ENCODE measurements at places on chromosomes 1 and 21.

- DNase-seq = no peak
Observed at GRCh38 chr21:15084668-15085067, 19.9 kb upstream of the NRIP1 start.

GRCh38 chr1:201250326-201251011 lies 32.8 kb upstream of the PKP1 start:
- peak; percentile 55 for DNase-seq

DNA sequence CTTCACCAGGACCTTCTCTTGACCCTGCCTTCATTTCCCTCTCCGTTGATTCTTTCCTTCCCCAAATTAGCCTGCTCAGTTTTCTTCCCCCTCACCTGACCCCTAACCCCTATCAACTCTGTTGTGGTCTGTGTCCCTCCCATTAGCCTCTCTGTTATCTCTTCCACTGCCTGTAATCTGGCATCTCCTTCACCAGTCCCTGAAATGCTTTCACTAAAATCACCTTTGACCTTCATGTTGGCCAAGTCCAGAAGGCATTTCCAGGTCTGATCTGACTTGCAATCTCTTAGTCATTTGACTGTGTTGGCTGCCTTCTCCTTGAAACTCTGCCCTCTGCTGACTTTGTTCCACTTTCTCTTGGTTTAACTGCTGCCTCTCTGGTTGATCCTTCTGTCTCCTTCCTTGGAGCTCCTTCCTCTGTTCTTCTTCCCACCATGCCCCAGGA lies 28.2 kb downstream of the ATP8B2 start:
- no peak for DNase-seq

- DNase-seq = peak; percentile 53
Observed at GRCh38 chr21:36630485-36631206, 68.3 kb upstream of the SIM2 start.

DNA sequence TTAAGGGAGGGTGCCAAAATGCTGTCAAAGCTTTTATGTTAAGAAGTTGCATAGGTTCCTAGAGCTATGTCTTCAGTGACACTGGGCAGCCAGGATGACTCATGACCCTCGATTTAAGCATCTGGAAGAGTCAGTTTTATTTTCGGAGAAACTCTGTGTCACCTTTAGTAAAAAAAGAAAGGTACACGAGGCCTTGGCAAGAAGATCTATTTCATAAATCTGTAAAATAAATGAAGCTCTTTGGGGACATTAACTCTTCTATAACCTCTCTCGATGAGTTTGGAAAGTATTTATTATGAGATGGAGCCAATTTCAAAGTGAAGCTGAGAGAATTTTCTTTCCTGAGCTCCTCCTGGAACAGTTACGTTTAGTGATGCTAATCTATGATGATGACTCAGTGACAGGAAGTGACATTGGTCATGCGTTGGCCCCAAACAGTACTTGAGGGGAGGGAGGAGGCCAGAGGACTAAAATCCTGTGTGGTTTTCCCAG lies 156.5 kb downstream of the HLX start:
- no peak for DNase-seq

GRCh38 chr1:239997515-239998311 lies 94.0 kb upstream of the FMN2 start:
- no peak for DNase-seq

DNA sequence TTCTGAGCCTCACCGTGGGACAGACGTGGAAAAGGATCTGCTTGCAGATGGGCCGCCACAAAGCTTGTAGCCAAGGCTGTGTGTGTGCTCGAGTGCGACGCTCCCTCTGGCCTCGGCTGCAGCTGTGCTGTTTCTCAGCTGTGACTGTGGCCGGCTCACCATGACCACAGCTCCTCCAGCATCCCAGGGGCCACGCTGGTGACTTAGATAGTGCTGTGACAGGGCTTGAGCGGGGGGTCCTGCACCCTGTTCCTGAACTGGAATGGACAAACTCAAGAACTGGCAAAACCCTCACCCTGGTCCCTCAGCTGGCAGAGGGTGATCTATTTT lies 17.4 kb upstream of the ACTRT2 start:
- no peak for DNase-seq

DNA sequence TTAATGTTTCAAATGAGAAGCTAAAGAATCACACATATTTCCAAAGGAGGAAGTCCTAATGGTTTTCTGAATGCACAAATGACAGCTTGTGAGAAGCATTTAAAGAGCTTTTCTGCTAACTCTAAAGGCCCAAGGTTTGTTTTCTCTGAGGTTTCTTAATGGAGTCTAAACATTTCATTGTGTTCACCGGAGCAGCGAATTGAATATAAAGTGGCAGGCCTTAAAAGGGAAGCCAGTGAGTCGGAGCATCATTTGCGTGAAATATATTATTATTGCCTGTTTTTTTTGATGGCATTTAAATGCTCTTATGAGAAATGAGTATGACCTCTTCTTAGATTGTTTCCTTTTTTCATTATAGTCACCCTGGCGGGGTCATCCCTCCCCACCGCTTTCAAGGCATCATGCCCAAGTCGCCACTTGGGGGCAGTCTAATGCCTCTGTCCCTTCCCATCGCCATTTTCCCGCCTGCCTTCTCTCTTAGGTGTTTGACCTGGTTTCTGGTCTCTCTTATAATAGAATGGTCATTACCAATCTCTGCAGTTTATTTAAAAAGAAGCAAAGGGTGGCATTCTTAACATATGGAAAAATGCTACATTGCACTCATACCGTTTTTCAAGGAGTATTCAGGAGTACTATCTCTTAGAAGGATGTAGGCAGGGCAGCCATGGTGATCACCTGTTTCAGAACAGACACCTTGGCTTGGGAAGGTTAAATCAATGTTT lies 25.3 kb upstream of the OVAAL start:
- peak; percentile 91 for DNase-seq

Data from NCI-H1092 treated with DMSO at 0.1 percent for 48 hours (cell line).